ENCODE measurements at places on chromosomes 4 and X.

DNA sequence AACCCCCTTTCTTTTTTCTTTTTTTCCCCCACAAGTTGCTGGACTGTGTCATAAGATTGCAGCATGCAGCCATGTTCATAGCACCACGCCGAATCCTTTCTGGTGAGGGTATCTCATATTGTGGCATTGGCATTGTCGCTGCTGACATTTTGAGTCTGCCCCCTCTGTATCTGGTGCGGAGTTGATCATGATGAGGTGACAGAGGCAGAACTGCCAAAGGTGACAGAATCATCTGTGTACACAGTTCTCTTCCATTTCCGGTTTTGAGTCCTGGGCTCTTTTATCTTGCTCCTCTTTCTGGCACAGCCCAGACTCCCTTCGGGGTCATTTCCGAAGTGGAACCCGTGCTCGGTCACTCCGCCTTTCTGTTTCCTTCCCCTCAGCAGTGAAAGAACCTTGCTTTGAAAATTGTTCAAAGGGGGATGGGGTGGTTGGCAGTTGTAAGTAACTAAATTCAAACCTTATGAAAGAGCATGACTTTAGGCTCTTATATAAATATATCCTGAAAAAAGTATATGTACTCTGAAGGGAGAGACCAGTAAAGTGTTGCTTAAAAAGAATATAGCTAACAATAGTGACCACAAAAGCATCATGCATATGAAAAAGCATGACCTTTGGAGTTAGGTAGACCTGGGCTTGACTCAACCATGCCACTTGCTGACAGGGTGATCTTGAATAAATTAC lies 55.0 kb upstream of the BMP2K start:
- peak; percentile 27 for DNase-seq

DNA sequence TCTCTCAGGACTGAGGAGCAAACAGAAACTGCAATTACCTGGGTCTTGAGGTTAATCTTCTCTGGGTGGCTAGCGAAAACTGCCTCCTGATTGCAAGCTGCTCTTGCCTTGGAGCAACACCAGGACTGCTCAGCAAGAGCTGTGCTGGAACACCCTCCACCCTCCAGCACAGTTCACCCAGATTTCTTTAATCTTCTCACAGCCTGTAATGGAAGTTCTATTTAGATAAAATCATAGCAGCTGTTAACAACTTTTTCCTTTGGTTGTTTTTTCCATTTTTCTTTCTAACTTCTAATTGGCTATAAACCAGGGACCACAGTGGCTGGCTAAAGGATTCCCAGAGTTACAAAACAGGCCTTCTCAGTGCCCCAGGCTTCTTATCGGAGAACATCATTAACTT lies 36.3 kb downstream of the OPHN1 start:
- DNase-seq: no peak

DNA sequence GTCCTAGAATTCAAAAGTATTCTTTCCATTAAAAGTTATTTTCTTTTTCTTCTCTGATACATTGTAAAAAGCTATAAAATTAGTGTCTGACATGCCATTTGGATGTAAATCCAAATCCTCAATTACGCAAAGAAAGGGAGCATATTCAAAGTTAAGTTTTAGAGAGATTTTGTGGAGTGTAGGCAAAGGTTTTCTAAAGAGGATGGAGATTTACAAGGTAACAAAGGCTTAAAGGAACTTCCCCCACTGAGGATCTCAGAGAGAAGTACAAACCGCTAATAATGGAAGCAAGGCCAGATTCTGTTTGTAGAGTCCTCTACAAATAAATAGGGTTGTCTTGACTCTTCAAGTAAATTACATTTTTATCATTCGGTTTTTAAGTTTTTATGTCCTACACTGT lies 91.0 kb upstream of the MAPK10 start:
- DNase-seq: no peak

GRCh38 chr4:142363686-142364085 lies 482.4 kb downstream of the INPP4B start:
- DNase-seq: no peak

DNA sequence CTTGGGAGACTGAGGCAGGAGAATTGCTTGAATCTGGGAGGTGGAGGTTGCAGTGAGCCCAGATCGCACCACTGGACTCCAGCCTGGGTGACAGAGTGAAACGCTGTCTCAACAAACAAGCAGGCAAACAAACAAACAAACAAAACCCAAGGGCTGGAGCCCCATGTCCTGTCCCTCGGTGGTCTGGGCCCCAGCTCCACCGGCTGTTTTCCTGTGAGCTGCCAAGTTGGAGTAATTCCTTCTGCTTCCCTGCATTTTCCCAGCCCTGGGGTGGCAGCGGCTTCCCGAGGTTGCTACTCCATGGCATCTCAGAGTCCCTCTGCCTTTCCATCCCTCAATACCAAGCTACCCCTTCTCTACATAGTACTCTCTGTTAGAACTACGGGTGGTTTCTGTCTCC lies 43.2 kb downstream of the RGS12 start:
- DNase-seq: no peak

Data from right hindlimb (tissue), 1 donor.